ENCODE measurements at places on chromosomes 2 and 18.

DNA sequence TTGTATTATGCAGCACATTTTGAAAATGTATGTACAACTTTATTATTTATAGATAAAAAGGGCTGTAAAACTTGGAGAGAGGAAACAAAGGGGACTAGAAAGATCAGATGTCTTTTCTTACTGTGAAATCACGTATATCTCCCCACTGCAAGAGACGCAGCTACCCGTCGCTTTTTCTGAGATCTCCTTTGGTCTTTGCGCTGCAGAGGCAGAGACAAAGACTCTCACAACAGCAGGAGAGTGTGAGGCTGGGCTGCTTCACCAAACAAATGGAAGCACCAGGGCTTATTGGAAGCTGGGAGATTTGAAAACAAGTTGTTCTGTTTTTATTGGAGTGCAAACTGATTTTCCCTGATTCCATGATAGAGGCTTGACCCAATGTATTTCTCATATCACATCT is 129.0 kb upstream of the PARD3B start:
- no peak for DNase-seq

DNA sequence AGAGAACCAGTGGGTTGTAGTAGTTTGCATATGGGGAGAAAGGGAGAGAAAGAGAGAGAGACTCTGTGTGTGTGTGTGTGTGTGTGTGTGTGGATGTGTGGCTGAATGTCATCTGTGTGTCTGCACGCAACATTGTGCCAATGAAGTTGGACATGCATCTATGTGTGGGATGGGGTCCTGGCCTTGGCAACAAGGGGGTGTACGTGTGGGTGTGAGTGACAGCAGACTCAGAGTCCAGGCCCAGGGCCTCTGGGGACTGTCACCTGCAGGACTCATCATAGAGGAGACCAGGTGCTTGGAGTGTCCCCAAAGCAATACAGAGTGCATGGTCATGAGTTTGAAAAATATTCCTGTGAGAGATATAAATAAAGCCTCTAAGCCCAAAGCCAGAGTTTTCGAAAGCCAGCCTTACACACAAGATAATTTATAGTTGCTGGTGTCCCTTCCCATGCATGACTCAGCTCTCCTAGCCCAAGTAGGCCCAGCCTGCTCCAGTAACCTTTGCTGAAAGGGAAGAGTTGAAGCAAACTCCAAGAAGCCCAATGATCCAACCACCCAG is 59.9 kb downstream of the TNP1 start:
- no peak for DNase-seq

GRCh38 chr18:75003039-75003438 is 205.9 kb downstream of the PTGR3 start:
- DNase-seq: no peak

- DNase-seq: no peak
Observed at GRCh38 chr18:46448347-46448746, 208.7 kb downstream of the LOXHD1 start.

- no peak for DNase-seq
Observed at GRCh38 chr18:40124107-40124506, 1830.9 kb upstream of the PIK3C3 start.

GRCh38 chr18:13453714-13454113 is 235.2 kb downstream of the LDLRAD4 start:
- DNase-seq: no peak

DNA sequence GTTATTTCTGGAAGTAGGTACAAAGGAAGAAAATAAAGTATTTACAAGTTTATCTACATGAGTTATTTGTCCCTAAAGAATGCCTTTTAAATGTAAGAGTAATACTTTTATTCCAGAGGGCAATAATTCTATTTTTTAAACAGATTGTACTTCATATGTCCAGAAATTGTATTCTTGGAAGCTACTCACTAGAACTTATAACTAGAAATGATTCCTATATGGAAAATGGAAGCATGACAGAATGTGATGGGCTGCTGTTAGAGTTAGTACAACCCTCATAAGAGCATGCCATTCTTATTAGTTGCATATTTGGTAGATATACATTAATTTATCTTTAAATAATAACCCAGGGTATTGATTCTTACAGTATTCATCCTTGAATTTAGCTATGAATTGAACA is 362.0 kb downstream of the FSIP2 start:
- no peak for DNase-seq

GRCh38 chr2:160920791-160921303 is 239.4 kb upstream of the TANK start:
- no peak for DNase-seq

DNA sequence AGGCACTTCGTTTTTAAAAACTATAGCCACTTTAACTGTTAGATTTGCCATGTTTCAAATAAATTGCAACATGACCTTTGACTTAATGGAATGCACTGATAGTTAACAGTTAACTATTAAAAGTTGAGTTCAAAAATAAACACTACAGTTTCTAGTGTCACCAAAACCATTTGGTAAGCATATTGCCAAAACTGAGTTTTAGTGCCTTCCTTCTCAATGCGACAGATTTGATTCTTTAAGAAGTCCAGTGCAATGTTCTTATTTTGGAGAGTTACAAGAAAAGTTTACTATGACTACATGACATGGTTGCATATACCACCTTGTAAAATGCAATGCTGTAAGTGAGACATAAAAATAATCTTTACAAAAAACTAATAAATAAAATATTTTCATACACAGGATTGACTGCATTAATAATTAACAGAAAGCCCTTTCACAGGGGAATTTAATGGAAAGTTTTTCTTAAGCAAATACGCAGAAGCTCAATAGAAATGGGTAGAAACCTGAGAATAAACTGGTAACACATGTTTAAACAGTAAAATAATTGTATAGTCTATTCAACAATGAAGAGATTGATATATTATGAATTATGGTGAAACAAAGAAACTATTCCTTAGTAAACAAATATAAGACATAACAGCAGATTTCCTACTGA is 53.8 kb downstream of the GRB14 start:
- DNase-seq: no peak

- no peak for DNase-seq
Observed at GRCh38 chr18:3156325-3156640, 63.5 kb downstream of the MYOM1 start.

DNA sequence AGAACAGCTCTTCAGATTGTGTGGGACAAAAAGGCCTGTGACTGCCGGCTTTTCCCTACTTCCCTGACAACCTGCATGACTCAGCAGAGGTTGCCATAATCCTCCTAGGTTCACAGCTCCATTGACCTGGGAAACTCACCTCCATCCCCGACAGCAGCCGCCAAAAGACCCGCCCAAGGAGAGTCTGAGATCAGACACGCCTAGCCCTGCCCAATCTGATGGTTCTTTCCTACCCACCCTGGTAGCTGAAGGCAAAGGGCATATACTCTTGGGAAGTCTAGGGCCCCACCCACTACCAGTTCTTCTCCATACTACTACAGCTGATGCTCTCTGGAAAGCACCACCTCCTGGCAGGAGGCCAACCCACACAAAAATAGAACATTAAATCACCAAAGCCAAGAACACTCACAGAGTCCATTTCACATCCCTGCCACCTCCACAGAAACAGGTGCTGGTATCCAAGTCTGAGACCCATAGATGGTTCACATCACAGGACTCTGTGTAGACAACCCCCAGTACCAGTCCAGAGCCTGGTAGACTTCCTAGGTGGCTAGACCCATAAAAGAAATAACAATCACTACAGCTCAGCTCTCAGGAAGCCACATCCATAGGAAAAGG is 140.6 kb downstream of the NETO1 start:
- no peak for DNase-seq

GRCh38 chr18:56112013-56112749 is 524.2 kb upstream of the TCF4 start:
- DNase-seq: no peak

- DNase-seq: no peak
Observed at GRCh38 chr18:35410561-35410960, 33.4 kb upstream of the ZNF396 start.

- no peak for DNase-seq
Observed at GRCh38 chr18:34710934-34711333, 836 bp downstream of the DTNA start.

GRCh38 chr2:180540761-180541160 is 439.6 kb upstream of the UBE2E3 start:
- DNase-seq: no peak

- no peak for DNase-seq
Observed at GRCh38 chr18:58307441-58307840, 263.4 kb downstream of the NEDD4L start.

GRCh38 chr2:66573821-66574233 is 138.9 kb downstream of the MEIS1 start:
- no peak for DNase-seq

GRCh38 chr2:170573671-170574070 is 141.5 kb upstream of the SP5 start:
- DNase-seq: no peak

- no peak for DNase-seq
Observed at GRCh38 chr2:162127422-162127821, 24.6 kb downstream of the GCG start.

GRCh38 chr2:45003579-45004551 is 5.4 kb downstream of the SIX2 start:
- no peak for DNase-seq

DNA sequence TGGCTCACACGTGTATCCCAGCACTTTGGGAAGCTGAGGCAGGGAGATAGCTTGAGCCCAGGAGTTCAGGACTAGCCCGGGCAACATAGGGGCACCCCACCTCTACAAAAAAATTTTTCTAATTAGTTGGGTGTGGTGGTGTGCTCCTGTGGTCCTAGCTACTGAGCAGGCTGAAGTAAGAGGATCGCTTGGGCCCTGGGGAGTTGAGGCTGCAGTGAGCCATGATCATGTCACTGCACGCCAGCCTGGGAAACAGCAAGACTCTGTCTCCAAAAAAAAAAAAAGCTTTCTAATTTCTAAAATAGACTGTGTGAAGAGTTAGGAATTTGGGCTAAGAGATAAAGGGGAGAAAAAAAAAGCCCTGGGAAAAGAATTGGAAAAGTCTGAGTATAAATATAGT is 51.9 kb upstream of the NAB1 start:
- DNase-seq: no peak

- DNase-seq: no peak
Observed at GRCh38 chr18:77111449-77111848, 21.1 kb downstream of the MBP start.

DNA sequence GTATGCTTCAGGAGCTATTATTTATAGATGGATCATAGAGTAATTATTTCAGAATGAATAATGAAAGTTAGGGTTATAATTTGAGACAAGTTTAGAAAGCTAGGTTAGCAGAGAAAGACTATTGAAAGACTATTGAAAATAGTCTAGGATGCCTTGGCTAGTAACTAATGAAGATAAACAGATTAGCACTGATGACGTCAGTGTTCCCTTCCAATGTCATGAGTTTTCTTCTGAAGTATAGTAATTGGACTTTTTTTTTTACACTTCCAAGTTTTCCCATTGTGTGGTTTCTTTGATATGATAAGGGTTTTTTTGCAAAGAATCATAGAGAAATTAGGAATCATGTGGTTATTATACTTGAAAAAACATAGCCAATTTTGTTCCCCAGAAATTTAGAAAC is 1041.5 kb upstream of the CRIM1 start:
- DNase-seq: no peak

- no peak for DNase-seq
Observed at GRCh38 chr2:196851088-196851487, 41.9 kb upstream of the C2orf66 start.

- no peak for DNase-seq
Observed at GRCh38 chr2:26847655-26848335, at the start of gene DPYSL5. DPYSL5 (plus strand) TSS chr2:26848132; CDS start chr2:26898500, 50,368 bp downstream.

- no peak for DNase-seq
Observed at GRCh38 chr2:231306791-231307393, 88.6 kb upstream of the B3GNT7 start.

DNA sequence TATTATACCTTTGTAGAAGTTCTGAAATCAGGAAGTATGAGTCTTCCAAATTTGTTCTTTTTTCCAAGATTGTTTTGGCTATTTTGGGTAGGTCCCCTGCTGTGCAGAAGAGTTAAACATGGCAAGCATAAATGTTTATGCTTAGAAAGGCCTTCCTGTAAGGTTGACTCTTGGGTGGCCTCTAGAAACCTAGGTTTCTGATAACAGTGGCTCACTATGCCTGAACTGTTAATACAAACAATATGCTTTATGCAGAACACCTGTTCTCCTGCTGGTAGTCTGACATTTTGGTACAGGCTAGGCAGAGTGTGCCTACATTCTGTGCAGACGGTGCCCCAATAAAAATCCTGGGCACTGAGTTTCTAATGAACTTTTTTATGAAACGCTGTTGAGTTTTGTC is 10.1 kb downstream of the PTPN18 start:
- DNase-seq: no peak

DNA sequence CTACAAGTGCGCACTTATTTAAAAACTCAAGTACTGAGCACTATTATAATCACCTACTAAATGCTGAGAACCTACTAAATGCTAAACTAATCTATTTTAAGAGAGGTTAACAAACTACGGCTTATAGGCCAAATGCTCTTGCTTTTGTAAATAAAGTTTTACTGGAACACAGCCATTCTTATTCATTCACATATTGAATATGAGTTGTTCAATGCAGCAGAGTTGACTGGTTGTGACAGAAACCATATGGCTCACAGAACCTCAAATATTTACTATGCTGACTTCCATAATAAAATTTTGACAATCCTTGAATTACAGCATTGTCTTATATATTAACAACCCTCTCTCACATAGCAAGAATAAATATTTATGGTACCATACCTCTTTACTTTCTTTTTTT is 103.2 kb downstream of the ZNF521 start:
- no peak for DNase-seq

DNA sequence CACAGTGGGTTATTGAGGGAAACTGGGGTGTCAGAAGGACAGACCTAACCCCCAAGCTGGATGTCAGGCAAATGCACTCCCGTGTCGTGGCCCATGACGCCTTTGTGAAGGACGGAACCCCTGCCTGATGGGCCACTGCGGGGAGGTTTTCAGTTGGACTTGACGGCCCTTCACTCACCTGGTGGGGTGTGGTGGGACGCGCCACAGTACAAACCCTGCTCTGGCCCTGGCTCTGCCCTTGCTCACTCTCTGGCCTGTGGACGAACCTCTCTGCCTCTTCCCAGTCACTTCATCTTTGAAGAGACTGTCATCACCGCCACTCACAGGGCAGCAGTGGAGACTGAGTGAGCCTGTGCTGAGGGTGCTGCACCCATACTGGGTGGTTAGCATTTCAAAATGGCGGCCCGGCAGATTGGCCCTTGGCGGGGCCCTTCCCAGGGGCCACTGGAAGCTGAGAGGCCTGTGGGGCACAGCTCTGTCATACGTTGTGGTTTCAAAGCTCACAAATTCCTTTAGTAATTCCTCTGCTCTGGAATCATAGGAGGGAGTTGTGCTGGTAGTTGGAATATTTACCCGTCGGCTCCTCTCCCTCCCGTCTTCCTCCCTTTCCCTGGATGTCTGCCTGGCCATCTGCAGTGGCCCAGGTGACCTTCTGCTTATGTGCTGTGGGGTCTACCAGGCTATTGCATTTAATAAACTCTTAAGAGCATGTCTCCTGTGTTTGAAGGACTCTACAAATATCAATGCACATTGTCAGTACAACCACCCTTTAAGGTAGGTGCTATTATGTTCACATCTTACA is 200.6 kb downstream of the CTIF start:
- DNase-seq: no peak

GRCh38 chr2:85470850-85471800 is 52.6 kb downstream of the SH2D6 start:
- DNase-seq: no peak

Data from stimulated activated CD4-positive, alpha-beta T cell treated with anti-CD3 and anti-CD28 coated beads, Interleukin-1b, Interleukin-23, amount 100 ng/mL, for 1 hour (primary cell).